ENCODE measurements at places on chromosomes 5 and 9.

DNA sequence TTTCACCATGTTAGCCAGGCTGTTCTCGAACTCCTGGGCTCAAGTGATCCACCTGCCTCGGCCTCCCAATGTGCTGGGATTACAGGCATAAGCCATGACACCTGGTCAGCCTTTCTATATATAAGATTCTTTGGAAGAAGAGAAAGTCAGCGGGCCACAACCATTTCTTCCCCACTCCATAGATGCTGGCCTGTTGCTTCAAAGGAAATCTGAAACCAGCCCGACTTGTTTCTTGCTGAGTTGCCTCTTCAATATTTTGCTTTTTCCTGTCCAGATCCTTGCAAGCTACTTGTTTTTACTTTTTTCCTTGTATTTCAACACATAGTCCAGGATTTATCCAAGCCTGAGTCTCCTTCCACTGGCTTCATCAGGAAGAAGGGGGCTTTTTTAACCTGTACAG lies 219.5 kb downstream of the CDK5RAP2 start:
- DNase-seq, result no peak

DNA sequence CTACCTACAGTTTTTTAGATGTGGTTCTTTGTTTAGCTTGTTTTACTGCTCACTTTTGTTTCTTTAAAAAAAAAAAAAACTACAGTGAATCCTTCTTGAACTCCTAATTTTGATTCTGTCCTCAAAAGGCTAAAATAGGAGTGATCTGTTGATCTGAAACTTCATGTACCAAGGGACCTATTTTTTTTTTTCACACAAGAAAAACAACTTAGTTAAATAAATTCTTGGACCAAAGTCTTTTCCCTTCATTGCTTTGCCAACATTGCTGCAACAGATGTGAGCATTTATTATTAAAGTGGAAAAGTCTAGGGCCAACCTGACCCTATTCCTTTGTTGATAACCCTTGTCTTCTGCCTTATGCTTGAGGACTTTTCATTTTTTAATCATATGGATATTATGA lies 236.8 kb downstream of the ARHGEF28 start:
- DNase-seq, result no peak

- DNase-seq, result no peak
Observed at GRCh38 chr5:4313138-4313537, 717.5 kb downstream of the IRX1 start.

DNA sequence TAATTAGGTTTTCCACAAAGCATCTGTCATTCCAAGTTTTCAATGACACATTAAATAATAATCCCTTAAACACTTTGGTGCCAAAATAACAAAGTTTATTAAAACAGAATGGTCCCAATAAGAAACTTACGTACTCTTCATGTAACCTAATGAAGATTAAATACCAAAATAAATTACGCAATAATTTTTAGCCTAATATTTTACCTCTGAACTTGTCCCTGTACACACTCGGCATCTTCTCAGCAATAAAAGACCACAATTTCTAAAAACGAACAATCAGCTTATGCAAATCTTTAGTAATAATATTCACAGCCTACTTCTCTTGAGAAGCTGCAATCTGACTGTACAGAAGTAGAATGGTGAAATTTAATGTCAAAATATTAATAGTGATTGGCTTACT lies 163.6 kb downstream of the ZDHHC21 start:
- DNase-seq, result no peak

DNA sequence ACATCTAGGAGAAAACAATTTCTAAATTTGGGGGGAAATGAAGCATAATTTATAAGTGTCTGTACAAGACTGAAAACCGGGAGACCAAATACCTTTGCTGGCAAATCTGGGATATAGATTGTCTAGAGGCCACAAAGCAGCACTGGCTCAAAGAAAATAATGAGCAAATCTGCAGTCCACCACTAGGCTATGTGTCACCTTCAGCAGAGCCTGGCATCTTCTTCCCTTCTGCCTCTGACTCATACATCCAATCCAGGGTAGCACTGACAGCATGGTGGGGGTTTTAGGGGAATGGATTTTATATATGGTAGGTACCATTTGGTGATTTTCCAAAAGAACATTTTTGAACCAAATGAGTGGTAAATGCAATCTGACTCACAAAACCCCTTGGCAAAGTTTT lies 12.8 kb downstream of the FAM81B start:
- no peak for DNase-seq

DNA sequence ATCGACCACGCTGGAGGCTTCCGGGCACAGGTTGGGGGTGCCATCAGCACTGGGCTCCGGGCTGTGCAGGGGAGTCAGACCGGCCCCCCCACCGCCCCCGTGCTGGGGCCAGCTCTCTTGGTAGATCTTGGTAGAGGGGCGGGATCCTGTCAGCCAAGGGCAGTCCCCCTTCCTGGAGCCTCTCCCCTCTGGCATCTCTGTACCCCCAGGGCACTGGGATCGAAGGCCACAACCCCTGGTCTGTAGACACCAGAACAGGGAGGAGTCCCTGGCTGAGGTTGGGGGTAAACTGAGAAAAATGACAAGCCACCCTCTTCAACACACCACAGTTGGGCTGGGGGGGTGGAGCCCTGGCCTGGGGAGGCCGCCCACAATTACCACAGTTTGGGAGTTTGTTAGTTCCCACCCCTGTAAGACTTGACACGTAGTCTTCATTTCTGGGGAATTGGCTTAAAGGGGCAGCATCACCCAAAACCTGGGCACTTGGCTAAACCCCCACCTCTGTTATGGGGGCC lies 882 bp downstream of the CERCAM start:
- no peak for DNase-seq

- no peak for DNase-seq
Observed at GRCh38 chr9:123397975-123398374, 42.0 kb downstream of the CRB2 start.

DNA sequence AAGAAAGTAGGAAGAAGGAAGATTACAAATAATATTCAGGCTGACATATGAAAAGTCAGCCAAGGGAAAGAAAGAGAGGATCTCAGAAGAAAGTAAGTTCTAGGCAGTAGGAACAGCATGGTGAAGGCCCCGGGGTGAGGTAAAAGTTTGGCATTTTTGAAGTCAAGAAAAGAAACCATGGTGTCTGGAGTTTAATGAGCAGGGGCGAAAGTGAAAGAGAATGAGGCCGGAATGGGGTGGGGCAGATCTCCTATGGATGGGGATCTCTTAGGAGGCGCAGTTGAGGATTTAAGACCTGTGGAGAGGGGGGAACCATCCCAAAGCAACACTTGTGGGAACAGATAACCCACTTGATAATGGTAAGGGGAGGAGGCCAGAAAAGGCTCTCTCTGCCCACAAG lies 42.3 kb upstream of the SMAD5 start:
- no peak for DNase-seq

GRCh38 chr9:116435706-116436105 lies 251.4 kb upstream of the TRIM32 start:
- DNase-seq, result no peak

Data from stimulated activated CD4-positive, alpha-beta T cell treated with anti-CD3 and anti-CD28 coated beads, TNF-alpha, amount 100 ng/mL, for 1 hour (primary cell).